ENCODE measurements at places on chromosomes 7 and 10. TPM values are rescaled to one million over a fixed set of nuclear protein-coding genes. Genes with fewer than 3 reads are reported as not detected.

DNA sequence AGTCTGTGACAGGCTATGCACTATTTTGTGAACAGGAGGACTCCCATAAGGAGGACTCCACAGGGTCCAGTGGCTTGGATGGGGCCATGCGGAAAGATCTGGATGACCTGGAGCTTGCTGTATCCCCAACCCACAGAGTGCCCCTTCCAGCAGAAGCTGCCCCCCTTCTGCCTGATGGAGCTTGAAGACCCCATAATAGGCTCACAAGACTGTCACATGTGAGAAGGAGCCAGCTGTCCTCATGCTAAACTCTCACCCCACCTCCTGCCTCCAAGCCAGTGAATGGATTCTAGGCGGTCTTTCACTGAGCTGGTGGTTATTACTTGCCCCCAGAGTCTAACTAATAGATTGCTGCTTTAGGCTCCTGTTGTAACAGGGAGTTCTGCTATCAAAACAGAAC lies 79.1 kb downstream of the XRCC2 start:
- H3K36me3 ChIP-seq, result no peaks in the 10 kb centered on the region
- H3K27ac ChIP-seq, result no peak overlapping the region
- H3K27me3 ChIP-seq, result no peaks in the 10 kb centered on the region
- H3K4me1 ChIP-seq, result no peaks in the 10 kb centered on the region
- no peak overlapping the region for H3K4me3 ChIP-seq

DNA sequence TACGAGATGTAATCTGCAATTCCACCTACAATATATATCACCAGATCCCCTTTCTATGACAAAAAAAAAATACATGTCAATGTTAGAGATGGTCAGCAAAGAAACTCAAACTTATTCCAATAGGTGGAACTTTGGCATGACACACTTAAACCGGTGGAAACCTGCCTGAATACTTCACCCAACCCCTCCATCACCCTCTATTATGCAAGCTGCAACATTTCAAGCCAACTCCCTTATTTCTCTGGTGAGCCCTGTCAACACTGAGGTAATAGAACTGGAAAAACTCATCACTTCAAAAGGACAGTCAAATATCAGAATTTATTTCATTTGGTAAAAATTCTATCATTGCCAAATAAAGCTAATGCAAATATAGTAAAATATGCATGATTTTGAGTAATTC lies 3.6 kb downstream of the ZNF438 start:
- peaks cover 14% of the 10 kb centered on the region for H3K4me1 ChIP-seq
- no peak overlapping the region for H3K27ac ChIP-seq
- no peak overlapping the region for H3K4me3 ChIP-seq

Gene SYNPO2L
- not detected for total RNA-seq

- no peaks in the 10 kb centered on the region for H3K27me3 ChIP-seq
- no peaks in the 10 kb centered on the region for H3K4me1 ChIP-seq
- no peak overlapping the region for H3K27ac ChIP-seq
- no peak overlapping the region for H3K4me3 ChIP-seq
Measured at GRCh38 chr10:80041162-80041561, 37.3 kb upstream of the TMEM254 start.

DNA sequence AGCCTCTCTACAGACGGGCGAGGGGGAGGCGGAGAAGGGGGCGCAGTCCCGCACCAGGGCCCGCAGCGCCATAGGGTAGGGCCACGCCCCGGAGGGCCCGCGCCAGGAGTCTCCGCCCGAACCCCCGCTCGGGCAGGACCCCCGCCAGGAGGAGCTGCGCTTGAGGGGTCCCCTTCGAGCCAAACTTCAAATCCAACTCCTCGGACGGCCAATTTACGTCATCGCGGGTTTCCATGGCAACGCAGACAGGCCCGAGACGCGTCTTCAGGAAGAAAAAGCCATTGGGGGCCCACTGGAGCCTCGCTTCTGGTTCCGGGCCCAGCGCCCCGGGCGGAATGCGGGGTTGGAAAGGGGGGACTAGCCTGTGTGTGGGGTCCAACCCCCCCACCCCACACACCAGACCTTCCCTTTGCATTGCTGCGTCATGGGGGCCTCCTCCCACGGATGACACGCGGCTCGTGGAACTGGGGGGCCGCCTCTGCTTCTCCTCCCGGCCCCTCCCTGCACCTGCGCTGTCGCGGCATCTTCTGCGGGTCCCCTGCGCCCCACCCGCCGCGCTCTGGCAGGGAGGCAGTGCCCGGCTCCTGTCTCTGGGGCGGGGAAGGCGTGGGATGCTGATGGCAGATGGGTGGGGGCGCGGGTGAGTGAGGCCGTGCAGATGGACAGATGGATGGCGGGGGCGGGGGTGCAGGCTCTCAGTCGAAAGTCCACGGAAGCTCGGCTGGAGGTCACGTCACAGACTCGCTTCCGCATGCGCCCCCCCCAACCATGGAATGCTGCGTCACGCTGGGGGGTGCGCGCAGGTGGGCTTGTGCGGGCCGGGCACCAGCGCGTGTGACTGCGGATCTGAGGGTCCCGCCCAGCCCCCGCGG lies 1.2 kb downstream of the CALY start:
- H3K27ac ChIP-seq, result no peak overlapping the region
- peaks cover 28% of the 10 kb centered on the region for H3K27me3 ChIP-seq
- H3K4me1 ChIP-seq, result peaks cover 22% of the 10 kb centered on the region
- DNase-seq, result peak; percentile 58

- H3K4me3 ChIP-seq, result no peak overlapping the region
- no peak overlapping the region for H3K27ac ChIP-seq
- no peaks in the 10 kb centered on the region for H3K4me1 ChIP-seq
- H3K27me3 ChIP-seq, result no peaks in the 10 kb centered on the region
- DNase-seq, result no peak
Measured at GRCh38 chr7:4159154-4159501, 523.0 kb upstream of the FOXK1 start.

- H3K36me3 ChIP-seq, result no peaks in the 10 kb centered on the region
- no peaks in the 10 kb centered on the region for H3K27me3 ChIP-seq
- no peak overlapping the region for H3K4me3 ChIP-seq
- H3K4me1 ChIP-seq, result peaks cover 5% of the 10 kb centered on the region
Measured at GRCh38 chr10:77315496-77316129, 322.0 kb downstream of the KCNMA1 start.

All from thyroid gland (tissue), 4 donors.